ENCODE measurements at places on chromosomes 11 and 22.

- peak; percentile 36 for DNase-seq
Observed at GRCh38 chr11:83249972-83250593, 36.1 kb downstream of the CCDC90B start.

DNA sequence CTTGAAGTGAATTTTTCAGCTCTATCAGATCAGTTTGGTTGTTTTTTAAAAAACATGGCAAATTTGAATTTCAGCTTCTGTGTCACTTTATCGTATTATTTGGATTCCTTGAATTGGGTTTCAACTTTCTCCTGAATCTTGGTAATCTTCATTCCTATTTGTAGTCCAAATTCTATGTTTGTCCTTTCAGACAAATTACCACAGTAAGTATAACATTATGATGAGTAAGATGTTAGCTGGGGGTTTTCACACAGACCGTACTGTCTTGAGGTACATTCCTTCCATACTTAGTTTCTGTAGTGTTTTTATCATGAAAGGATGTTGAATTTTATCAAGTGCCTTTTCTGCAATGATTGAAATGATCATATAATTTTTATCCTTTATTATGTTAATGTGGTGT, 28.0 kb downstream of the OR5B17 start:
- DNase-seq, result no peak

GRCh38 chr11:12694183-12694531, 19.9 kb downstream of the TEAD1 start:
- DNase-seq, result no peak

GRCh38 chr11:6927030-6927617, 898 bp downstream of the ZNF215 start:
- DNase-seq, result no peak

- no peak for DNase-seq
Observed at GRCh38 chr22:37431801-37432707, 4.8 kb upstream of the ELFN2 start.

DNA sequence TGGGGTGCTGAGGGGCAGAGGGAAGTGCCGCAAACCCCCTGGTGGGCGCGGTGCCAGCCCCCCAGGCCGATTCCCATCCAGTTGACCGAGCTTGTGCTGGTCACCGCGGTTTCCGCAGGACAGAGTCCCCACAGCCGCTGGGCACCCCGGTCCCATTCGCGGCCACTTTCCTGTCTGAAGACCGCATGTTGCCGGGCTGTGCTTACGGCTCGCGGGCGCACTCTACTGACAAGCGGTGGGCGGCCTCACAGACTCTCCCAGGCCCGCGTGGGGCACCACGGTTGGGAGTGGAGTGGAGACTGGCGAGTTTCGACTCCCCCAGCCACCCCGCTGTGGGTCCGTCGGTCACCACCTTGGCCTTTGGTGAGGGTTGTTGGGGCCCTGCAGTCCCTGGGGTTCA, 648 bp upstream of the H19 start:
- no peak for DNase-seq

DNA sequence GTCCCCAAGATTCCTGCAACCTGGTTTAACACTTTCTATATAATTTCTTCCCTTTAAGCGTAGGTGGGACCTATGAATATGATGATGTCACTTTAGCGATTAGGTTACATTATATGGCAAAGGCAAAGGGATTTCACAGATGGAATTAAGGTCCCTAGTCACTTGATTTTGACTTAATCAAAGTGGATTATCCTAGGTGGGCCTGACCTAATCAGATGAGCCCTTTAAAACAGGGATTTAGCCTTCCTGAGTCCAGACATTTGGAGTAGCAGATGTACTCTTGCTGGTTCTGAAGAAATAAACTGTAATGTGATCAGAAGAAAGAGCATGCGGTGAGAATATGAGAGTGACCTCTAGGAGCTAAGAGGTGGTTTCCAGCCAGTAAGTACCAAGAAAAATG, 67.8 kb upstream of the LIN7C start:
- DNase-seq, result no peak

GRCh38 chr11:102436561-102436960, 16.0 kb downstream of the TMEM123 start:
- DNase-seq, result no peak

- no peak for DNase-seq
Observed at GRCh38 chr11:15446929-15447328, 332.2 kb downstream of the INSC start.
